GM04504 (cell line): ENCODE measurements at places on chromosomes 2 and 18.

GRCh38 chr18:63445037-63445436 lies 22.8 kb upstream of the VPS4B start:
- no peak for DNase-seq

- DNase-seq = no peak
Measured at GRCh38 chr2:173990970-173991819, 26.0 kb upstream of the SP3 start.

DNA sequence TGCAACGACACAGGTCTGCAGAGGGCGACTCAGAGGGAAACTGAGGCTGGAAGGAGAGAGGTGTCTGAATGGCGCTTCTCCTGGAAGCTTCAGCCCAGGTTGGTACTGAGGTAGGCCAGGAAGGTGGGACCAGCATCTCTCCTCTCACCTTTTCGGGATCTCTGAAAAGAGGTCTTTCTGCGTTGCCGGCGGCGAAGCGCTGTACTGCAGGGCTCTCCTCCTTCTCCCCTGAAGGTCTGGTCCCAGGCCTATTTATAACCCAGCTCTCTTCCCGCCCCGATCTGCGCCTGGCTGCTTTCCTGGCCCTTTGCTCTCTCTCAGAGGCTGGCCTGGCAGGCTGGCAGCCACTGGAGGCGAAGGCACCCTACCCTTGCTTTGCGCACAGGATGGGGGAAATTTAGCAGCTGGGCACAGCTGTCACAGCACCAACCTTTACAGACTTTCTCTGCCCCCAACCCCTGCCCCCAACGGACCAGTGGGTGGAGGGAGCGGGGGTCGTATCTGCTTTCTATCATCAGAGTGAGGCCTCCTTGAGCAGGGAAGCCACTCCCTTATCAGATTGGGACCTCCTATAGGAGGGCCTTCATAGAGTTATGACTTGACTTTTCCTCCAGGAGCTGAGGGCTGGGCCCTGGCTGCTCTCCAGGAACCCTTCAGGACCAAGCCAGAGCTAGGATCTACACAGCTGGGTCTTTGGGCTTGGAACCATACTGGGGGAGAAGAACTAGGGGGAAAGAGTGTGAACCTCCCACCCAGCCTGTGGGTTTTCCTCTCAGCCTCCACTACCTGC lies 1.1 kb downstream of the DYSF start:
- no peak for DNase-seq

- DNase-seq = no peak
Measured at GRCh38 chr2:10324095-10324832, 21.6 kb downstream of the HPCAL1 start.

GRCh38 chr2:126856403-126856802 lies 42.3 kb upstream of the TEX51 start:
- DNase-seq = no peak

GRCh38 chr2:108570416-108570815 lies 36.1 kb downstream of the LIMS1 start:
- DNase-seq = no peak

- peak; percentile 5 for DNase-seq
Measured at GRCh38 chr18:10973567-10974203, 175.7 kb downstream of the PIEZO2 start.

DNA sequence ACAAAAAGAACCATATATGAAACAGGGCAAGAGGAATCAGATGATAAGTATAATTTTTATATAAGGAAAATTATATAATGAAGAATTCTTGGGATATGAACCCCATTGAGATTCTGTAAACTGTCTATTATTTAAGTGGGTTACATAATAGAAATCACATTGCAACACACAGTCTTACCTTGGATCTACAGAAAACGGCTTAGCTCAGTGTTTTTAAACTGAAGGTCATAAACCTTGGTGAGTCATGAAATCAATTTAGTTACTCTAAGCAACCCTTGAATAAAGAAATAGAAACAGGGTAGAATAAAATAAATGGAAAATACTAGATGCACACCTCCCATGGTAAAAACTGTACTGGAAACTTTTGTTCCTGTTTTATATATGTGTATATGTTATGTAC lies 50.7 kb downstream of the METTL8 start:
- no peak for DNase-seq

DNA sequence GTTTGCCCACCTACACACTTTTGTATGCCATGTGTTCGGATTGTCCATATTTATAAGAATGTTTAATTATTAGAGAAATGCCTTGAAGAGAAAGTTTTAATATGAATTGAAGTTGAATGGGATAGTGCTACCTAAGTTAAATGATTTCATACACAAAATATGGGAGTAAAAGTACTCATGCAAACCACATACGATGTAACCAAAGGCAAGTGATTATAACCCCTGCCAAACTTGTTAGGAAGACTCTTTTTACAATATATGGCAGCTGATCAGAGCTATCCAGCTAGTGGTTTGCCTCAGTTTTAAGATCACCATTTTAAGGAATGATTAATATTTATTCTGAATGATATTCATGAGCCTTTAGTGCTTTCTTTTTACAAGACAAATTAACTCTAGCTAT lies 106.7 kb downstream of the MYO1B start:
- DNase-seq = no peak

DNA sequence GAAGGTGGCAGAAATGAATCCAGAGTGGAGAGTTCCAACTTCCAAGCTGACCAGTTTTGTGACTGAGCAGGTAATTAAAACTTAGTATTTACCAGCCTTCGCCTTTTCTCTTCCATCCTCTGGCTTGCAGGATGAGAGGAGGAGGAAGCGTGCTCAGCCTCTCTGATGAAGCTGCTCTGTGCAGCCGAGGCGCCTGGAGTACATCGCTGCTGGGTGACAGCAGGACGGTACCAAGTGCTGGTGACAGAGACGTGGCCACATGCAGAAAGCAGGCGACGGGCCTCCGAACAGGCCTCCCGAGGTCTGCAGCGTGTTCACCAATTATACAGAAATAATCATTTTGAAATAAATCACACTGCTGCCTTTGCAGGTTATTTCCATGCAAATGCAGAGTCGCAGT lies 95.0 kb downstream of the MBP start:
- no peak for DNase-seq

DNA sequence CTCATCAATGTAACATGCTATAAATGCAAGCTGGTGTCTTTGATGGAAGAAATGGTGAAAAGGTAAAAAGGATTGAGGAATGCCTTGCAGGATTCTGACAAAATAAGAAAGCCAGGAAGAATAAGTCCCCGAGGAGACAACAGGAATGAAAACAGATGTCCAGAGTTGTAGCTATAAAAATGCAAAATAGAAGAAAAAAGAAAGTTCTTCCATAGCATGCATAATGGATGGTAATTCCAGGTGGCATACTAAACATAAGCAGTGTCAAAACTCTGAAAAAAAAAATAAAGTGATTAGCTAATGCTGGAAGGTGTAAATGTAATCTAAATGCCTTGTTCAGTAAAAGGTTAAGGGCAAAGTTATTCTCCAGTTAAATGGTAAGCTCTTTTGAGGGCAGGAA lies 225.9 kb upstream of the CHST9 start:
- no peak for DNase-seq

DNA sequence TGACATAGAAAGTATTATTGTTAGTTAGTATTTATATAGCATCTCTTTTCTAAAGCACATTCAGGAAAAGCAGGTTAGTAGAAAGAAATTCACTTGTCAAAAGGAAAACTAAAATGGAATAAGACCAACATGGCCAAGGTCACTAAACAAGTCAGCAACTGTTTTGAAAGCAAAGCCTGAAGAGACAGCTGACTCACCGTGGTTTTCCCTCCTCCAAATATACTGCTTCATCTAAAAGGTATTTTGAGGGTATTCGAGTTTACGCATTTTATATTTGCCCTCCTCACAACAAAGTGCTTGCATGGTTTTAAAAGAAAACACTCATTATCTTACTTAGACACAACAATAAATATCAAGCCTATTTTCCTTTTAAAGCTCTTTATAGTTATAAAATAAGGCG lies 24.0 kb downstream of the ZNF385B start:
- DNase-seq = no peak

- no peak for DNase-seq
Measured at GRCh38 chr2:127572841-127573240, 37.4 kb downstream of the MYO7B start.

DNA sequence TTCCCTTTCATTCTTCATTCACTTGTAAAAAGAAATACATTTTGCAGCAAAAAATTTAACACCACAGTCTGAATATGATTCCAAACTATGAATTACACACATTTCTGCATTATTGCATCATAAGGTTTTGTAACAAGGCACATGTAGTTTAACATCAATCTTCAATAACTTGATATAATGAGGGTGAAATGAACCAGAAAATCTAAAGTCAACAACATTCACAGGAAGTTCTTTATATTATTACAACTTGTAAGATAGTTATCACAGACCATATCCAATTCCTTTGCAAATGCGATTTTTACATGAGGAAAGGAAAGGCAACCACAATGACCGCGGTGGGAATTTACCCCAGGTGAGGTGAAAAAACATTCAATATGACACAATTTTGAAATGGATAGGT lies 213.3 kb downstream of the NAPG start:
- DNase-seq = no peak

- peak; percentile 10 for DNase-seq
Measured at GRCh38 chr18:41096504-41096903, 858.5 kb upstream of the PIK3C3 start.

- peak; percentile 80 for DNase-seq
Measured at GRCh38 chr18:48955830-48956261, 5.1 kb upstream of the SMAD7 start.
